ENCODE measurements at places on chromosomes 5 and 9.

DNA sequence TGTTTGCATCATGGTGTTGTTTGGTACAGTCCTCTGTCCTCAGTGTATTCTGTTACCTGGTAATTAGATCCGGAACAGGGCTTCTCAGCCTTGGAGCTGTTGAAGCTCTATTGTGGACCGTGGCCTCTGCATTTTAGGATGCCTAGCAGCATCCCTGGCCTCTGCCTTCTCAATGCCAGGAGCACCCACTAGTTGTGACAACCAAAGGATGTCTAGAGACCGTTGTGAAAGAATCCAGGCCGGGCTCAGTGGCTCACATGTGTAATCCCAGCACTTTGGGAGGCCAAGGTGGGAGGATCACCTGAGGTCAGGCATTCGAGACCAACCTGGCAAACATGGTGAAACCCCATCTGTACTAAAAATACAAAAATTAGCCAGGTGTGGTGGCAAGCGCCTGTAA, 159.6 kb downstream of the CACNA1B start:
- no peak for DNase-seq

- no peak for DNase-seq
Observed at GRCh38 chr5:36529142-36529541, 77.3 kb upstream of the SLC1A3 start.

- peak; percentile 49 for DNase-seq
Observed at GRCh38 chr9:86783884-86784283, 163.4 kb downstream of the GAS1 start.

DNA sequence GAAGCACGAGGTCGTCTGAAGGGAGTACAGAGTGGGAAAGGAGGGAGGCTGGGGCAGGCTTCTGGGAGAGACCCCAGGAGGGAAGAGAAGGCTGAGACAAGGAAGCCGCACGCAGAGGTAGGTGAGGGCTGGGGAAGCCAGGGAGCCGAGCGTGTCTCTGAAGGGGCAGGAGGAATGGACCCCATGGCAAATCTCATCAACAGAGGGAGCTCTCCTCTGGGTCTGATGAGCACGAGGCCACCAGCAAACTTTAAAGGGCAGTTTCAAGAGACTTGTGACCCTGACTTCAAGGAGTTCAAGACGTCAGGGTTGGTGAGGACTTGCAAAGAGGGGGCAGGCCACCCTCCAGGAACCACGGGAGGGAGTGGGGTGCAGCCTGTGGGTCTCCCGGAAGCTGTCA, 326.2 kb upstream of the IRX2 start:
- DNase-seq = no peak

DNA sequence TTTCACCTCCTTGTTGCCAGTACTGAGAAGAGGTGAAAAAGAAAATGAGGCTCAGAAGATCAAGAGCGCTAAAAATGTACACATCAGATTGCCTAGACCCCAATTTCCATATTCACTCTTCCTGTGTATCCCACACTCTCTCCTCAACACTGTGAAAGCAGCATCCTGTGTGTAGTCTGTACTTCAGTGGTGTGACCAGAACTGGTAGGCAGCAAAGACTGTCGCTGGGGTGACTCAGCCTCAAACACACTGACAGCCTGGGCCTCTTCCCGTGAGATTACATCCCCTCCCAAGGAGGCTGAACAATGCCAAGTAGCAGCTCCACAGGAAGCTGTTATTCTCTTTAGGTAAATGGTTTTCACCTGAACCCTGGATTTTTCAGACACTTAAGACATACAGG, 135.5 kb downstream of the CCDC192 start:
- DNase-seq = peak; percentile 21

DNA sequence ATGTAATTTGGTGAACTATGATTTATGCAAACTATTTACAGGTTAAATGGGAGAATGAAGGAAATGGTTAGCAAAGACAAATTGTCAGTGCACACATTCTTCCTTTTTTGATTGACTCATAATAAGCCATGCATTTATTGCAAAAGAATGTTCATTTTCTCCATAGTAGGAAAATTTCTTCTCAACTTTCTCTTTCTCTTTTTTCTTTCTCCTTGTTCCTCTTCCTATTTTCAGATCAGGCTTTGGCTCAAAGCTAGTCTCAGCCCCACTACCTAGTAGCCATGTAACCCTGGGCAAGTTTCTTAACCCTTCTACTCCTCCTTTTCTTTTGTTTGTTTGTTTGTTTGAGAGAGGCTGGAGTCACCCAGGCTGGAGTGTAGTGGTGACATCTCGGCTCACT, 156.6 kb downstream of the PIK3R1 start:
- no peak for DNase-seq

GRCh38 chr9:34254141-34254913, 74.7 kb downstream of the KIF24 start:
- DNase-seq = peak; percentile 91

- DNase-seq = no peak
Observed at GRCh38 chr9:34684816-34685215, 6.3 kb downstream of the CCL19 start.

DNA sequence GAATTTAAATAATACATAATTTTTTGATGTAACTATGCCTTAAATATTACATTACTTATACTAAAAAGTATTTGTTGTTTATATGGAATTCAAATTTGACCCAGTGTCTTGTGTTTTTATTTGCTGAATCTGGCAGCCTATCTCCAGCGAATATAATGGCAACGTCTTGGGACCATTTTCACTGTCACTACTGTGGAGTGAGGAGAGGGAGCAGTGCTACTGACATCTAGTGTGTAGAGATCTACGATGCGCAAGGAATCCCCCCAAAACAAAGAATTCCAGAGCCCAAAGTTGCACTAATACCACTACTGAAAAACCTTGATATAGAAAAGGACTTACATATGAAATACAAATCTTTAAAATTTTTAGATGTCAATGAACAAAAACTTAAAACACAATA, 314.4 kb downstream of the DRD1 start:
- DNase-seq = no peak

- DNase-seq = no peak
Observed at GRCh38 chr5:75058986-75059535, 6.7 kb upstream of the GCNT4 start.

DNA sequence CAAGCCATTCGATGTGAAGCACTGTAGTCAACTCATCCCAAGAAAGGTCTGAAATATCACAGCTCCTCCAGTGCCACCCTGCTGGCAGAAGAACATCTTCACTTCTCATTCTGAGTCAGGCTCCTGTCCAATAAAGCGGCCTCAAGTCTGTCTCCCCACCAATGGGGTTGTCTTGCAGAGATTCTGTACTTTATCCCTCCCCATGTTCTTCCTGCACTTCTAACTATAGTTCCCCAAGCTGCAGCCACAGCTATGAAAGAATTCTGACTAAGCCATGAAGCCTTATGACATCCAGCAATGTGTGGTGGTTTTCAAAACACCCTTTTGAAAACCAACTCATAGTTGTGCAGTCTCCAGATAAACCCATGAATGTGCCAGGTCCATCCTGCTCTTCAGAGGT, 6.8 kb downstream of the MACROH2A1 start:
- peak; percentile 77 for DNase-seq

DNA sequence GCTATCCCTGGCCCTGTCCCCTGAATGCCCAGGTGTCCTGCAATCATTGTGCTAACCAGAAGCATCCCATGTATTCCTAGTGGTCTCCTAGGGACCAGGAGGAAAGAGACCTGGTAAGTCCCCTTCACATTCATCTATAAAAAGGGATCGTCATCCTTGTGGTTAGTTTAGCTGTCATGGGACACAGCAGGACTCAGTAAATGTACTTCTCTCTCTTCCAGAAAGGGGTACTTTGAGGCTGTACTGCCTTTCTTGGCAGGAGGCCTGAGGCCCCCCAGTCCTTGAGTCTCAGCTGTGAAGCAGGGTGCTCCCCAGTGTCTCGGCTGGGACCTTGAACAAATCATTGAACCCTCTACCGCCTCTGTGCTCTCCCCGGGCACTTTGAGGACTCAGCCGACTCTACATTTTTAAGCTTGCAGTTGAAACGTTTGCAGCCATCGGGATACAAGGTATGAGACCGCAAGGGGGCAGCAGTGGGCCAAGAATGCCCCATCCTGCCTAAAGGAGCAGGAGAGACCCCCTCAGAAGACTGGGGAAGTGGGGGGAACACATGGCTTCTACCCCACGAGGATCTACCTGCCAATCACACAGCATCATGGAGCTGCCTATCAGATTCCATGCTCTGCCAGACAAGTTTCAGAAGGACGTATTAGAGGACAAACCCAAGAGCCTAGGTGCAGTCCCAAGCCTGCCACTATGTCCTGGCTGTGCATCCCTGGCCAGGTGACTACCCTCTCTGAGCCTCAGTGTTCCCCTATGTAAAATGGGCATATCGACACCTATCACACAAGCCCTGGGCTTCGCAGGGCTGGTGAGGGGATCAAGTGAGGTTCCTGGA, 2.4 kb upstream of the PHYKPL start:
- peak; percentile 81 for DNase-seq

- no peak for DNase-seq
Observed at GRCh38 chr5:946720-947625, 54.3 kb downstream of the TRIP13 start.

DNA sequence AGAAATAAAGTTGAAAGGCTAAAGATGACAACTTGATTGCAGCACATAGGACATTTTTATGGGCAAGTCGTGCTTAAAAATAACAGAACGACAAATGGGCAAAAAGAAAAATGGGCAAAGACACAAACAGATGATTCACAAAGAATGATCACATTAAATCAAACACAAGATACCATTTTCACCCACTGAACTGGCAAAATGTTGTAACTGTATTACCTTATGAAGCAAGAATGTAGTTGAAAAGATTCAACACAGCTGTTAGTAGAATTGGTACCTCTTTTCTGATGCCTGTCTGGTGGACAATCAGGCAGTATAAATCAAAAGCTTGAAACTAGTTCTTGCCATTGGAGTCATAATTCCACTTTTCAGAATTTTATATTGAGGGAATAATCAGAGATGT, 81.0 kb upstream of the PALM2AKAP2 start:
- DNase-seq = peak; percentile 39

- no peak for DNase-seq
Observed at GRCh38 chr9:112176524-112176923, 1.4 kb upstream of the SUSD1 start.

DNA sequence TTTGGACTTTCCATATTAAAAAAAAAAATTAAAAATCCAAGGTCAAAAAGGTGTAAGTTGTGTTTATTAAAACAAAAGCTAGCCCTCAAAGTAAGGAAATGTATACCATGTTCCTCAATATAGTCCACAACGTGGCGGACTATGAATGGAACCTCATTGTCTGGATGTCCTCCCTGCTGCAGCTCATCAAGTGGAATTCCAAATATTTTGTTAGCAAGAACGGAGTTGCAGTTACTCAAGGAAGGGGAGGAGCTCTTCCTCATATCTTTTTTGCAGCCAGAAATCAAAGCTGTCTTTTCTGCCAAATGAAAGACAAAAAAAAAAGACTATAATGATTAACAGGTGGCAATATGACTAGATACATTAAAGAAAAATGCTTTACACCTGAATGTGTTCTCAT, 14.0 kb downstream of the FAM13B start:
- peak; percentile 33 for DNase-seq

DNA sequence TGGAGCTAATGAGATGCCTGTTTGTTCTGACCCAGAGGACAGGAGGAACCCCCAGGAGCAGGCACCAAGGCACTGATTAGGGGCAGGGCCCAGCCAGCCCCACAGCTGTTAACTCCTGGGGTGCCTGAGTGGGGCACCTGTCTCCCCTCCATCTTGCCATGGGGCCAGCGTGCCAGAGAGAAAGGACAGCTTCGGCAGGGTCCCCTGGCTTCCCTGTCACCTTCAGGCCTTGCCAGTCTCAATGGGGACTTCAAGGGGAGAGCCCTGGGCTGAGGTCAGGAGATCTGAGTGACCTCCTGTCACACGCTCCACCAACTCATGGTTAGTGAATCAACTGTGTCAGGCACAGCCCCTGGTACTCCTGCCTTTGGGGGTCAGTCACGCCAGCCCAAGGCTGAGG, 152.7 kb upstream of the MVB12B start:
- DNase-seq = no peak

DNA sequence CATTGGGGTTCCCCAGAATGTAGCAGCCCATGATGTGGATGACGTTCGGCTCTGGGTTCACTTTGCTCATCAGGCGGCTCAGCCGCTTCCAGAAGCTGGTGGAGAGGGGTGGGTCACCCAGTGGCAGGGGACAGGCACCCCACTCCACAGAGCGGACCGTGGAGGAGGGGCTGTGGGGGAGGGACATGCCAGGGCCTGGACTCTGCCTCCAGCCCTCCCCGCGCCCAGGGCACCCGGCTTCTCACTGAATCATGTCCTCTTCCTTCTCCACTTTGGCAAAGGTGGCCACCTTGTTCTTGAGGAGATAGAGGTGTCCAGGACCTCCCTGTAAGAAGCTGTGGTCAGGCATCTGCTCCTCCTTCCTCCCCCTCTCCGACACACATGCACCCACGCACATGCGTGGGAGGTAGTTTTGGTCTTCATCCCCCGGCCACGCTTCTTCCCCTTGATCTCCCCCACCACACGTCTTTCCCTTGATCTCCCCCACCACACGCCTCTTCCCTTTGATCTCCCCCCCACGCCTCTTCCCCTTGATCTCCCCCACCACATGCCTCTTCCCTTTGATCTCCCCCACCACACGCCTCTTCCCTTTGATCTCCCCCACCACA, 8.9 kb upstream of the ENTPD8 start:
- no peak for DNase-seq

GRCh38 chr5:52139888-52140615, 647.7 kb upstream of the ITGA1 start:
- no peak for DNase-seq

DNA sequence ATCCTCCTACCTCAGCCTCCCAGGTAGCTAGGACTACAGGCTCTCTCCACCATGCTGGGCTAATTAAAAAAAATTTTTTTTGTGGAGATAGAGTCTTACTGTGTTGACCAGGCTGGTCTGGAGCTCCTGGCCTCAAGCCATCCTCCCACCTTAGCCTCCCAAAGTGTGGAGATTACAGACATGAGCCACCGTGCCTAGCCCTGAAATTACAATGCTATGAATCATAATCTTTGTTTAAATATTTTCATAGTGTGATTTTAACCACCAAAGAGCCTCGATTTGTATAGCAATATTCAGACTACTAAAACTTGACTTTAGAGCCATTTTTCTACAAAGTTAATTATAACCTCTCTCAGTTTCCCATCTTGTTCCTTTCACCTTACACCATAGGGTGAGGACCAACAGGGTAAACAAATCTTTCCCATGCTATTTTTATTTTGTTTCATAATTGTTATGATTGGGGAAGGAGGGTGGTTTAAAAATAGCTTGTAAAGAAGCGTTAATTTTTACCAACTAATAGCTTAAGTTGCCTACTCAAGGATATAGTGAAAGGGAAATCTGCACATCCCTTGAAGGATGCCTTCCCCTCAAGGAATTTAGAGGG, 32.7 kb downstream of the UBE2D2 start:
- peak; percentile 34 for DNase-seq

DNA sequence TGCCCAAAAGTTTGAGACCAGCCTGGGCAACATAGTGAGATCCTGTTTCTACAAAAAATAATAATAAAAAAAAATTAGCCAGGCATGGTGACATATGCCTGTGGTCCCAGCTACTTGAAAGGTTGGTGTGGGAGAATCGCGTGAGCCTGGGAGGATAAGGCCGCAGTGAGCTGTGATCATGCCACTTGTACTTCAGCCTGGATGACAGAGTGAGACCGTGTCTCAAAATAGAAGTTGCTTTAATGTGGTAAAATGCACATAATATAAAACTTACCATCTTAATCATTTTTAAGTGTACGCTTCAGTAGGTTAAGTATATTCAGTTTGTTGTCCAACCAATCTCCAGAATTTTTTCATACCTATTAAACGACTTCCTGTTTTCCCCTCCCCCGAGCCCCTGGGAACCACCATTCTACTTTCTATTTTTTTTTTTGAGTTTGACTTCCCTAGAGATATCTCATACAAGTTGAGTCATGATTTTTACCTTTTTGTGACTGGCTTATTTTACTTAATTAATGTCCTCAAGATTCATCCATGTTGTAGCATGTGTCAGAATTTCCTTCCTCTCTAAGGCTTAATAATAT, 120.1 kb upstream of the POC5 start:
- no peak for DNase-seq
